ENCODE measurements at places on chromosomes 4 and X. TPM values are rescaled to one million over a fixed set of nuclear protein-coding genes. Genes with fewer than 3 reads are reported as not detected.

DNA sequence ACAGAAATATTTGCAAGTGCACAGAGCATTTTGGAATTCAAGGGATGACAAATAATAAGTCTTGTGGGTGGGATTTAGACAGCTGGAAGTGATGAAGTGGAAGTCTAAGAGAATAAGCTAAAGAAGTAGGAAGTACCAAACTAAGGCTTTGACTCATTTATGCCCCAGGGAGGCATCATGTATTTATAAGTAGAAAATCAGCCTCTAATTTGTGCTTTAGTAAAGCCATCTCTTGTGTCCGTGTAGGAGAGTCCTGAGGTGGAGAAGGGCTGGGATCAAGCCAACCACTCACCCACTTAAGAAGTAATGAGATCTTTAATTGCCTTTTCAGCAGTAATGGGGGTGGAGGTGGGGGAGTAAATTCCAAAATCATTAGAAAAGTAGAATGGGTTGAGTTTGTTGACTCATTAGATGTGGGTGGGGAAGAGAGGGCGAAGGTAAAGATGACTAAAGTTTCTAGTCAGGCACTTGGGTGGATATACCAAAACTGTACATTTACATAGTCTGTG is 356.7 kb downstream of the STIM2 start:
- peak; percentile 4 for DNase-seq

Gene CXorf49
- not detected for total RNA-seq

GRCh38 chr4:13559413-13559812 is 15.1 kb upstream of the NKX3-2 start:
- peak; percentile 52 for DNase-seq

Gene MECP2
- 46.9 TPM for total RNA-seq

DNA sequence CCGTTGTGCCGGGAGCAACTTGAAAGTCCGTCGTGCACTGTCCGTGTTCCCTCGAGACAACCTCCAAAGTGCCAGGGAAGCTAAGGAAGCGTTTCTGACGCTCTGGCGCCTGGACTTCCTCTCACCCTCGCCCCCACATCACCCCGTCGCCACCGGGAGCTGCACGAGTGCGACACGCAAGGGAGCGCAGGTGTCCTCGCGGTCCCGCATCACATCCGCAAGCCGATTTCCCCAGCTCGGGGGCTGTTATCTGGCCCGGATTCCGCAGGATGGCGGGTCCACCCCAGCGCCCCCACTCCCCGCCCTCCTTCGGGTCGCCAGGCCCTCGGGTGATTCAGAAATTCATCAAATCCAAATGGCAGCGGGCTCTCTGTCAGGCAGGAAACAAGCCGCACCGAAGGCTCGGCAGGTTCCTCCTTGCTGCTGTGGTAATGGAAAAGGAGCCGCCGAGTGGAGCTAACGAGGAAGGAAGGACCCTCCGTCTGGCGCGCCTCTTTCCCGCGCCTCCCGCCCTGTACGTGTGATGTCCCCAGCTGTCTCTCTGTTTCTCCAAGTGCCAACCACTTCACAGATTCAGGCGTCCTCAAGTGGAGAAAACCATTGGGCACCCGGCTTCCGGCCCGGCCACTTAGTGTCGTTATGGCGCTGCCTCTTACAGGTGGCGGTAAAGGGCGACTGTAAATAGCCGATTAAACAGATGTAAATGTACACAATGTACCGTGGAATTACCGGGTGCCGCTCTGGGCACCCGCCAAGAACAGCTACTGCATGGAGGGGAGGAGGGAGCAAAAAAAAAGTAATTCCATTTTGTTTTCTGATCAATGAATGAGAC is 921 bp upstream of the SETD7 start:
- peak; percentile 43 for DNase-seq

DNA sequence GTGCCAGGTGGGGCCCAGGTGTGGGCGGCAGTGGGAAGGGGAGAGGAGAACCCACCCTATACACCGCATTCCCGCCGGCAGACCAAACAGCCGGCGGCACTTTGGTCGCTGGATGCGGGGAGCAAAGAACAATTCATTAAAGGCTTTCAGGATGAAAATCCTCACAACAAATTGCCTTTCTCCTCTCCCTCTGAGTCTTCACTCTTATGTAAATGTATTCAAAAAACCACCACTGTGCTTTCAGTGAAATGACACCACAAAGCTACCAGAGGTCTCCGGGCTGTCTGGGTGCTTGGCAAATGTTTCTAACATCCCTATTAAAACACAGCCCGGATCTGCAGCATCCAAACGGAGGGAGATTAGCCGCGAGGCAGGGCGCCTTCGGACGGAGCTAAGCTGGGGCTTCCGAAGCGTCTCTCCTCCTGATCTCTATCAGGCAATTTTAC is 171.8 kb upstream of the TBL1X start:
- DNase-seq: no peak

GRCh38 chrX:12610079-12610478 is 181.1 kb upstream of the PRPS2 start:
- DNase-seq: peak; percentile 90

Gene TIMP1
- total RNA-seq: 720 TPM

Gene MAGEE1
- total RNA-seq: 0.47 TPM

GRCh38 chrX:140425712-140426395 is 79.0 kb downstream of the SOX3 start:
- peak; percentile 30 for DNase-seq

GRCh38 chr4:184475096-184475461 is 729 bp upstream of the IRF2 start:
- DNase-seq: peak; percentile 56

GRCh38 chrX:10949541-10949940 is 161.6 kb upstream of the HCCS start:
- DNase-seq: no peak

Gene SSX2B
- total RNA-seq: not detected

DNA sequence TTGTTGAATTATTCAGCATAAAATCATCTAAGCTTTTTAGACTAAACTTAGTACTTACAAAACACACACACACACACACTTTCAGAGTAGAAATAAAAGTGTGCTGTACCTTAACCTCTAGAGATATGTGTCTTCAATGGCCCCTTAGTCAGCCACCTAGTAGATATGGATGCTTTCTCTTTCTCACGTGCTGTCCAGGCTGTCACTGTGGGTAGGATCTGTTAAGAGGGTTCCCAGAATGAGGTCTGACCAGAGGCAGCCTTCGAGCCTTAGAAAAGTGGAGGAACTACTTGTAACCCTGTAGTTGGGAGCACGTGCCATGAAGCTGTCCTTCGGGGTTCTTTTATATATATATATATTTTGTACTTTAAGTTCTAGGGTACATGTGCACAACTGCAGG is 117.9 kb downstream of the COL4A5 start:
- DNase-seq: no peak

Gene BEND2
- total RNA-seq: not detected

- no peak for DNase-seq
Observed at GRCh38 chr4:174133551-174133950, 149.9 kb downstream of the FBXO8 start.

DNA sequence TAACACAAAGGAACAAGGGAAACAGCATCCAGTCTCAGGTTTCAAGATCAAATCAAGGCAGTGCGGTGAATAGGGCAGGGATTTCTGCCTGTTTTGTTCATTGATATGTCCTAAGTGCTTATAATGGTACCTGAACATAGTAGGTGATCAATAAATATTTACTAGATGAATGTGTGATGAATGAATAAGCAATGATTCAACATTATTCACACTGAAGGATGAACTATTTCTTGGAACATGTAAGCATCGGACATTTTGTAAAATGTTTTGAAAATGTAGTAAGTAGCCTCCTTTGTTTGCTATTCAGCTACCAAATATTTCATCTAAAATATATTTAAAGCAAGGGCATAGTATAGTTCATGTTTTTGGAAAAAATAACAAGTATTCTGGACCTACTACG is 67.8 kb downstream of the USP38 start:
- peak; percentile 24 for DNase-seq

- DNase-seq: peak; percentile 52
Observed at GRCh38 chrX:14777525-14777924, 95.3 kb downstream of the FANCB start.

DNA sequence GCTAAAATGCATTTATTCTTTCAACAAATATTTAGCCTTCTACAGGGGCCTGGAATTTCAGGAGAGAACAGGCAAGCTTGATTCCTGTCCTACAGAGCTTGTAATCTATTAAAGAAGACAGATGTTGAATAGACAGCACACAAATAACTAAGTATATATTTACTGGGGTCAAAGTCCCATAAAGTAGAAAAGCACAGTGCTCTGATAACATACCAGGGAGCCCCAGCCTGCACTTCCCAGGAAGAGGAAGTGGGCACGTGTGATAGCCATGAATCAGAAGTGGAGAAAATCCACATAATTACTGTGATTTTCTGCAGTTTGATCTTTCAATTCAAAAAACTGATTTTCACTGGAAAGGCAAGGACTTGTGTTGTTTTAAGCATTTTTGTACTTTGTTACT is 129.1 kb downstream of the EGF start:
- no peak for DNase-seq

DNA sequence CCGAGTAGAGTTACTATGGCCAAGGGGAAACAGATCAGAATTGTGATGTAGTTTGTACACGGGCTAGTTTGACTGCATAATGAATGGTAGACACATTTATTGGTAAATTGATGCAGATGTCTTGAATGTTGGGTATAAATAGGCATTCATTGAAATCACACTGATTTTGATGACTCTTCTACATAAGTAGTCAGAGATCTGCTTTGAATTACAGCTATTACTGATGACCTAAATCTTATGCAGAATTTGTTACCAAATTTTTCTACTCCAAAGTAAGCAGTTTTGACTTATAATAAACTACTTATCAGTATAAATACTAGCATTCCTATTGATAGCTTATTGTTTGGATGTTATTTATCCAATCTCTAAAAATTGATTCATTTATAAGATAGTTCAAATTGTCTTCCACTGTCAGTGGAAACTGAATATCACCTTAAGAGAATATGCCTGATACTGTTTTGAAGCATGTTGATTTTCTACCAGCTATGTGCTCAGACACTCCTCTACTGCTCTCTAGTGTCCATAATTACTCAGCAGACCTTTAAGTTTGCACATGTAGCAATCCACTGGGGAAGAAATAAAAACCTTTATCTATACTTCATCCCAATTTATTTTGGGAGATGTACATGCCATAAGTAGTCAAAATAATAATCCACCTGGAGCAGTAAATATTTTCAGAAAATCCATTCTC is 120.3 kb downstream of the RASL11B start:
- peak; percentile 57 for DNase-seq

DNA sequence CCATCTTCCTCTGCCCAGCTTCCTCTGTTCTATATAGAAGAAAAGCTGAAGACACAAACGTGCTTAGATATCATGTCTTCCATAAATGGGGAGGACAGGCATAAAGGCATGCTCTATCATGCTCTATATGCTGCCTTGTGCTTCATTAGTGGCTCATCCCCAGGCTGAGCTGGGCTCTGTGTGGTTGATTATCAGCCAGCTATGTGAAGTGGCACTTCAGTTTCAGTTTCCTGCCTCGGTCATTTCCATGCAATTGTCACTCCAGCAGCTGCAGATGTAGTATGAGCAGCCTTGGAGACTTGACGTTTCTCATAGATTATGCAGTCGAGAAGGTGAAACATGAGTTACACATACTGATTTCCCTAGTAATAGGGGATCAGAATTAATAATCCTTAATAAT is 106.2 kb downstream of the SYTL5 start:
- DNase-seq: no peak

Gene LEF1
- total RNA-seq: 3.0 TPM

Gene ARX
- total RNA-seq: not detected

GRCh38 chr4:126470862-126471261 is 1156.1 kb downstream of the FAT4 start:
- no peak for DNase-seq

DNA sequence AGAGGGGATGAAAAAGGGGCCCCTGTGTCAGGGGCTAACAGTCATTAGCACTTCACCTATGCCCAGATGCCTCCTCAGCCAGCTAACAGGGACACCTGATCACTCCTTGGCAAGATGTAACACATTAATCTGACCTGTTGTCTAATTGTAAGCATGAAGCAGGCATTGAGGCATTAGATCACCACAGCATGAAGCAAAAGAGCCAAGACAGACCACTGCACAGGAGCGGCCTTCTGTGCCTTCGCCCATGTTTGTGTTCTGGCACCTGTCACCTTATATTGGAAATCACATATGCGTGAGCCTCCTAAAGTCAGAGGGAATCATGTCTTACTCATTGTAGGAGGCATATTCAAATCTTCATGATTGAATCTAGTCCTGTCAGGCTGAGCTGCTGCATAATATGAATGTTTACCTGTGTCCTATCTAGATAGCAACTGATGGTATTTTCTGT is 48.4 kb downstream of the PTTG2 start:
- DNase-seq: no peak

DNA sequence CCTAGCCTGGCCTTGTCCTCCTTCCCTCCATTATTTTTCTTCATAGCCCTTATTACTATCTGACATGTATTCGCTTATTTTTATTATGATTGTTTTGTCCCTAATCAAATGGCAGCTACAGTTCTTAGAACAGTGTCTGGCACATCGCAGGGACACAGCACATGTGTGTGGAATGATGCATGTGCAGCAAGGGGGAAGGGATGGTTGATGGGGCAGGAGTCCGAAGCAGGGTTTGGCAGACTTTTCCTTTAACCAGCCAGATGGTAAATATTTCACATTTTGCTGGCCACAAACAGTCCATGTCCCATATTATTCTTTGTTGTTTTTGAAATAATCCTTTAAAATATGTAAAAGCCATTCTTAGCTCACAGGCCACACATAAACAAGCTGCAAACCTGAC is 128.3 kb upstream of the STIM2 start:
- no peak for DNase-seq

GRCh38 chr4:37453999-37454800 is 209.7 kb downstream of the NWD2 start:
- DNase-seq: no peak

Gene UGT2B17
- total RNA-seq: not detected

DNA sequence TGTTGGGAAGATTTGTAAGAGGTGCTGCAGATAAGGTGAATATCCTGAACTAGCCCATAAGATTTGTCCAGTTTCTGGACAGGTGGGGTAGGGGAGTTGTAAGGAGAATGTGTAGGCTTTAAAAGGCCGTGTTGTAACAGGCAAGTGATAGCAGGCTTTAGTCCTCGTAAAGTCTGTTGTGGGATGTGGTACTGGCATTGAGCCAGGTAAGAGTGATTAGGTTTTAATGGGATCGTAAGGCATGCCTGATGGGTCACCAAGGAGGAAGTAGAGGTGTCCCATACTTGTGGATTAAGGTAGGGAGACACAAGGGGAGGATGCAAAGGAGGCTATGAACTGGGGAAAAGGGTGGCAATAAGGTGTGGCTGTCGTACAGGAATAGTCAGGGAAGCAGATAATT is 256.9 kb upstream of the DKK2 start:
- no peak for DNase-seq

DNA sequence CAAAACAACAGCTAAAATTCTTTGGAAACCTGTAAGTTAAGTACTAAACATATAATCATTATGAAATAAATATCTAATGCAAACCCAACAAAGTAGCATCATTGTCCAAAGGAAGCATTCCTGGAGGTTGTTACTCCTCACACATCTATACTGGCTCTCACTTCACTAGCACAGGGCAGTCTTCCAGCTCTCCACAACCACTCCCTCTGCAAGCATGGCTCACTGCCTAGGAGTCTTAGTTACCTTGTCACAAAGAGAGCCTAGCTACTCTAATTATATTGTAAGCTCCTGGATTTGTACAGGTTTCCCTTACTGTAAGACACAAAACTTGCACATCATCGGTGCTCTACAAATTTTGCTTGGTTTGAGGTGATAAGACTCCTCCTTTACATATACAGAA is 76.1 kb downstream of the AMMECR1 start:
- peak; percentile 41 for DNase-seq
